ENCODE measurements at places on chromosomes 7 and 10.

- DNase-seq = no peak
Observed at GRCh38 chr10:78456649-78457400, 423.2 kb downstream of the RPS24 start.

DNA sequence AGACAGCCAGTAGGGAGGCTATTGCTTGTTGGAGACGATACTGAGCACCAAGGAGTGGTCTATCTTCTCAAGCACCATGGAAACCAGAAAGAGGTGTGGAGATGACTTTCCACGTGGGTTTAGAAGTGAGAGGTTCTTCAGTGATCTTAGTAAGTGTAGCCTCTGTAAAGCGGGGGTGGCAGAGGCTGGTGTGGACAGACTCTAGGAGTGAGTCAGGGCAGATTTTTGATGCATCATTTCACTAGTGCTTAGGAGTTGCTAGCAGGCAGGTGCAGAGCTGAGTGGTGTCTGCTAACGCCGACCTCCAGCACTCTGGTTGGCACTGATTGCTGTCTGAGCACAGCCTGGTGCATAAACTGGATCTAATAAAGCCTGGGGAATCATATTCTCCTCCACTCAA is 78.4 kb upstream of the ADO start:
- peak; percentile 37 for DNase-seq

GRCh38 chr7:74351836-74352235 is 62.6 kb downstream of the CLIP2 start:
- no peak for DNase-seq

DNA sequence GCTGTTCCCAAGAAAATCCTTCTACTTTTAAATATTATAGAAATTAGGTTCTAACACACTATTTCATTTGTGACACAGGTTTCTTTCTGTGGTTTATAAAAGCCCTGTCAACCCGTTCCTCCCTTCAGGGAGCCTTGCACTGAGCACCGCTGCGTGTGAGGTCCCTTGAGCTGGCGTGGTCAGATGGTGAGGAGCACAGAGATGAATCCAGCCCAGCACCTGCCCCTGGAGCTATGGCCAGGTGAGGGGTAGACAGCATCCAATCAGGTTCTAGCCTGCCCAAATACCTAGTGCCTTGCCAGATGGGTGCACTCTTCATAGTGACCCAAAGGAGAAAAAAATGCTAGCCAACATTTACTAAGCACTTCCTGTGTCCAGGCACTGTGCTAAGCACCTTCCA is 15.7 kb downstream of the ZCCHC24 start:
- no peak for DNase-seq

- no peak for DNase-seq
Observed at GRCh38 chr7:83541187-83541960, 107.6 kb downstream of the SEMA3E start.

DNA sequence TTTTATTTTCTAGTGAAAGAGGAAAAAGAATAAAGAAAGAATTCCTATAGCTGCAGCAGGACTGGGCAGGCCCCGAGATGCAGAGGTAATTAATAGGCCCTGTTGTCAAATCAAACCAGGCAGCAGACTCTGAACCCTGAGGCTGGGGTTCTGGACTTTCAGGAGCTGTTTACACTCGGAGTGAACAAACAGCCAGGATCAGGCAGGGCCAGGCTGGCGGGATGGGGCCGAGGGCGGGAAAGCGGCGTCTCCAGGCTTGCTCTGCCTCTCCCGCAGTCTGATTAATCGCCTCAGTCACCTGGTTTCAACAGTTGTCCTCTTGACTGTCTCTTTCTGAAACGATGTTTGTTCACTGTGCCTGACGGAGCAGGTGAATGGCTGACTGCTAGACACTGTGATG is 675.4 kb upstream of the FOXK1 start:
- no peak for DNase-seq

- DNase-seq = no peak
Observed at GRCh38 chr10:132700156-132701098, 85.5 kb downstream of the NKX6-2 start.

- no peak for DNase-seq
Observed at GRCh38 chr10:33291053-33291592, 43.3 kb downstream of the NRP1 start.

GRCh38 chr7:2779051-2779450 is 65.1 kb downstream of the GNA12 start:
- no peak for DNase-seq

GRCh38 chr7:100689230-100690135 is 4.6 kb downstream of the GIGYF1 start:
- DNase-seq = no peak

Data from stimulated activated CD4-positive, alpha-beta T cell treated with anti-CD3 and anti-CD28 coated beads, Interleukin-1b, Interleukin-23, amount 100 ng/mL, for 4 hours (primary cell).